Activated T-helper 1 cell treated with Interleukin-2 at 50 U/mL for 16 hours (primary cell): ENCODE measurements at places on chromosomes 12 and 14.

- no peak for DNase-seq
These were observed 95.9 kb upstream of the DDHD1 start for GRCh38 chr14:53249059-53249458.

- DNase-seq = no peak
These were observed 1882.8 kb upstream of the SEL1L start for GRCh38 chr14:83416476-83416875.

GRCh38 chr12:50765095-50765911 is 1.4 kb downstream of the ATF1 start:
- DNase-seq = no peak

DNA sequence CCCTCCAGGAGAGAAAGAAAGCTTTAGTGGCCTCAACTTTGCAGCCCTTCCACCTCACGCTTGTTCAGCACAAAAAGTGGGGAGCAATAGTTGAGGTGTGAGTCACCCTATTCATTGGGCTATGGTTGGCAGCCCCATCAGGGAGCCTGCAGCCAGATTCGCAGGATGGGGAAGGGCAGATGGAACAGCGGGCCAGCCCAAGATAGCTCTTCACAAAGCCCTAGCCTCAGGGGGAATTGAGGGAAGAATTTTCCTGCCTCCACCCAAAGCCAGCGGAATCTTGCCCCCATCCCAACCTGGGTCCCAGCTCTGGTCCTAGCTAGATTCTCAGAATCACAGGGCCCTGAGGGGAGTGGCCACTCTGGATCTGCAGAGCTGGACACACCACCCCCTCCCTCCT is 3.6 kb upstream of the KRT5 start:
- no peak for DNase-seq
